ENCODE measurements at places on chromosomes 13 and 19.
A peak's percentile ranks its signal among the peaks of the same experiment; 100 is the strongest.

- DNase-seq = no peak
Measured at GRCh38 chr19:35592226-35592625, 6.3 kb downstream of the PMIS2 start.

DNA sequence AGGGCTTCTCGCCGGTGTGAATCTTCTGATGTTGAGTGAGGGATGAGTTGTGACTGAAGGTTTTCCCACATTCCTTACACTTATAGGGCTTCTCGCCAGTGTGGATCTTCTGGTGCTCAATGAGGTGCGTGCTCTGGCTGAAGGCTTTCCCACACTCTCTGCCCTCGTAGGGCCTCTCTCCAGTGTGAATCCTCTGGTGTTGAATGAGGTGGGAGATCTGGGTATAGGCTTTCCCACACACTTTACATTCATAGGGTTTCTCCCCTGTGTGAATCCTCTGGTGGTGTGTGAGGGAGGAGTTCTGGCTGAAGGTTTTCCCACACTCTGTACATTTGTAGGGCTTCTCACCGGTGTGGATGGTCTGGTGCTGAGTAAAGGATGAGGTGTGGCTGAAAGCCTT is 33.2 kb downstream of the ZNF473 start:
- DNase-seq = no peak

- DNase-seq = no peak
Measured at GRCh38 chr19:1807695-1808394, 4.2 kb downstream of the ATP8B3 start.

DNA sequence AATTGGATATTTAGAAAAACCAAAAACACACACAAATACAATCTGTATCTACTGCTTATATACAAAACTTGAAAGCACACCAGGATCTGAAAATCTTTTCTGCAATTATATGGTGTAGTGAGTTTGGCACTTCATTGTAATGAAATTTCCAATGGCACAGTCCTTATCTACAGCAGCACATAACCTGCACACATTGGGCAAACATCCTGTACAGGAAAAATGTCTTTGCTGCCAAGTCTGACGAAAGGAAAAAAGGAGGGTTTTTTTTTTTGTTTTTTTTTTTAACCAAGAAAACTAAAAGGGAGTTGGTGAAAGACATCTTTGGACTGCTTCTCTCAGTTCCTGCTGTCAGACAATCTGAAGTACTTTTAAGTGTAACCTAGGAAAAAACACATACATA is 107.8 kb downstream of the FOXO1 start:
- DNase-seq = no peak

- DNase-seq = no peak
Measured at GRCh38 chr19:38028913-38029510, 122.0 kb downstream of the SIPA1L3 start.

GRCh38 chr19:13095393-13095784 is 7.3 kb downstream of the LYL1 start:
- DNase-seq = no peak

- no peak for DNase-seq
Measured at GRCh38 chr13:67630640-67631039, 400.5 kb upstream of the PCDH9 start.

DNA sequence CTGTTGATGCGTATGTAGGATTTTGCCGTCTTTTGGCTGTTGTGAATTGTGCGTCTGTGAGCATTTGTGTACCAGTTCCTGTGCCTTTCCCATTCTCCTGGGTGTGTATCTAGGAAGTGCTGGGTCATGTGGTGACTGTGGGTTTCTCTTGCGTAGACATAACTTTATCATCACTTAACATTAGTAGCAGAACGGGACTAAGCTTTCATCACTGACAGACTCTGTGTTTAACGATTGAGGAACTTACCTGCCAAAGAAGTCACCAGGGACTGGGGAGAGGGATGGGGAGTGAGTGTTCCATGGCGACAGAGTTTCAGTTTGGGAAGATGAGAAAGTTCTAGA is 15.0 kb downstream of the FZR1 start:
- no peak for DNase-seq

GRCh38 chr19:8580710-8581281 is 3.6 kb upstream of the MYO1F start:
- DNase-seq = peak; percentile 76

- DNase-seq = no peak
Measured at GRCh38 chr19:51093510-51094345, 11.0 kb upstream of the KLK14 start.

- no peak for DNase-seq
Measured at GRCh38 chr19:1051791-1052190, 11.9 kb downstream of the ABCA7 start.

DNA sequence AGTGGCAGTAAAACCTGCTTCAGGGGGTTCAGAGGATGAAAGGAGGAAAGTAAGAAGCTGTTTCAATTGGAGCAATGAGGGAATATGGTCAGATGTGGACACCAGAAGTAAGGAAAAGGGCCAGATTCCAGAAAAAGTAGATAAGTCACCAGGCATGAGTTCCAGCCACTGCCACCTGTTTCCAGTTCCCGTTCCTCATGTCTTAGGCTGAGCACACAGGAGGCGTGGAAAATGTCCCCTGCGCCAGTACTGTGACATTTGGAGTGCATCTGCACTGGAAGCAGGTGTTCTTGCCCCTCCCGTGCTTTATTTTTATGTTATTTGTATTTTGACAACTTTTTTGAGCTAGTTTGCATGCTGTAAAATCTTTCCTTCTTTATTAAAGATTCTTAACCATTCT is 25.3 kb downstream of the LMO7 start:
- DNase-seq = no peak

DNA sequence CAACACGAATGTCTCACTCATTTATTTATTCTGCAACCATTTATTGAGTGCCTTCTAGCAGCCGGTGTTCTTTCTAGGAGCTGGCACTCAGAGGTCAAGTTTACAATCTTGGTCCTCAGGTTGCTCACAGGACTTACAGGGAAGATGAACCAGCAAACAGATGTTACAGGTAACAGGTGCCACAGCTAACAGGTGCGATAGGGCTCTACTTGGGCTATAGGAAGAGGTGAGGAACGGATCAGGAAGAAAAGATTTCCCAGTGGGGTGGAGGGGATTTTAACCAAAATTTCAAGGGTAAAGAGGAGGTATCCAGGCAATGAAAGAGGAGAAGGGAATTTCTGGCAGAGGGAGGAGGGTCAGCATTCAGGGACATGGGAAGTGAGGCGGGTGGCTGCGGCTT is 87.3 kb upstream of the FARP1 start:
- no peak for DNase-seq

GRCh38 chr13:61415058-61415721 is 459 bp downstream of the PCDH20 start:
- no peak for DNase-seq

DNA sequence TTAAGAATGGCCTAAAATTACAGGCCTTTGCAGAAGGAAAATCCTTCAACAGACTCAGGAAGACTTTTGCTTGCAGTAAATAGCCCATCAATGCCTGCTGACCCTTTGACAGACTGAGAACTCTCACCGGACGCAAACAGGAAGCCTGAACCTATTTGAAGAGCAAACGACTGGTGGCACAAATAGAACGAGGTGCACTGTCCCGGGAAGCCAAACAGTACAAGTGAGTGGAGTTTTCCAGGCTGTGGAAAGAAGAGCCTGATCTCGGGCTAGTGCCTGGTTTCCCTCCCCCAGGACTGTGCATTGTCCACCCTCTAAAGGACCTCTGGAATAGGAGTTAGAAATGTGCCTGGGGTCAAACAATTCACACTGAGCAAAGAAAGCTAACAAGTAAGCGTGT is 165.5 kb downstream of the FGF14 start:
- DNase-seq = no peak

DNA sequence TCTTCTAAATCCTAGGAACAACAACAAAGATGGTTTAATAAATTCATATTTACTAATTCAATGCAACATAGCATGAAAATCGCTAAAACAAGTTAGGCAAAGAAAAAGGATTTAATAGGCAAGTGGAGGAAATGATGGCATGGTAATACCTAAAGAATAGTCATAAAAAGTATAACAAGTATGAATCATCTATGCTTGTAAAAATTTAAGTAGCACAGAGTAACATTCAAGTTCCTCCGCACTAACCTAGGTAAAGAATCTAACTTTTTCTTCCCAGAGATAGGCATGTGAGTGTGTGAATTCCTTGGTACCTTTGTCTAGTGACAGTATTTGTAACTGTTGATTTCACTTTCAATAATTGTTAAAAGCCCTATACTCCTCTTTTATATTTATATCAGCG is 42.6 kb downstream of the RCBTB2 start:
- no peak for DNase-seq

GRCh38 chr13:59492030-59492636 is 671.6 kb downstream of the DIAPH3 start:
- DNase-seq = no peak

- DNase-seq = no peak
Measured at GRCh38 chr13:34086281-34086680, 268.3 kb downstream of the RFC3 start.

DNA sequence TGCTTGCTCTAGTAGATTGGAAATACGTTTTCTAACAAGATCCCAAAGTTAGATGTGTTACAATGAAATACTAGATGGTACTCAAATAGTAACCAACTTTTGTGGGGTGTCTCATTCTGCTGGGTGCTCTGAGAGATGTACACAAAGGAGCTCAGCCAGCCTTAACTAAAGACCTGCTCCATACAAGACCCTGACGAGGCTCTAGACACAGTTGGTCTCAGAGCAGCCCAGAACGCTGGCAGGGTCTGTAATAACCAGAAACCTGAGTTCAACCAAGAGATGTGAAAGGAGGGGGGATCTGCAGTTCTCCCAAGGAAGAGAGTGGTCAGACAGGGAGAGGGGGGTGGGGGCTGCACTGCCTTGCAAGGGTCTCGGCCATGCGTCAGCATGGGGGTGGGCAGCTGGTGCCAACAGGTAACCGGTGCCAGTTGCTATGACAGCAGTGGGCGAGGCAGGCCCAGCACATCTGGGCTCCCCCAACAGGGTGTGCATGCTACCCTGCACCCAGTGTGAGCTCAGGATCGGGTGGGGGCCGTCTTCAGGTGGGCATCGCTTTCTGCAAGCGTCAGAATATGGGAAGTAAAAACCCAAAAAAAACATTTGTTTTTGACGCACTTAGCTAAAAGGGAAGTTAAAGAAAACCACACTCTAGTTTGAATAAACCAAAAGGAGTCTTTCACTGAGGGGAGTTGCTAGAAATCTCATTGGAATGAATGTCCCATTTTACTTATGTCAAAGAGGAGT is 68.0 kb upstream of the GPR183 start:
- DNase-seq = no peak

DNA sequence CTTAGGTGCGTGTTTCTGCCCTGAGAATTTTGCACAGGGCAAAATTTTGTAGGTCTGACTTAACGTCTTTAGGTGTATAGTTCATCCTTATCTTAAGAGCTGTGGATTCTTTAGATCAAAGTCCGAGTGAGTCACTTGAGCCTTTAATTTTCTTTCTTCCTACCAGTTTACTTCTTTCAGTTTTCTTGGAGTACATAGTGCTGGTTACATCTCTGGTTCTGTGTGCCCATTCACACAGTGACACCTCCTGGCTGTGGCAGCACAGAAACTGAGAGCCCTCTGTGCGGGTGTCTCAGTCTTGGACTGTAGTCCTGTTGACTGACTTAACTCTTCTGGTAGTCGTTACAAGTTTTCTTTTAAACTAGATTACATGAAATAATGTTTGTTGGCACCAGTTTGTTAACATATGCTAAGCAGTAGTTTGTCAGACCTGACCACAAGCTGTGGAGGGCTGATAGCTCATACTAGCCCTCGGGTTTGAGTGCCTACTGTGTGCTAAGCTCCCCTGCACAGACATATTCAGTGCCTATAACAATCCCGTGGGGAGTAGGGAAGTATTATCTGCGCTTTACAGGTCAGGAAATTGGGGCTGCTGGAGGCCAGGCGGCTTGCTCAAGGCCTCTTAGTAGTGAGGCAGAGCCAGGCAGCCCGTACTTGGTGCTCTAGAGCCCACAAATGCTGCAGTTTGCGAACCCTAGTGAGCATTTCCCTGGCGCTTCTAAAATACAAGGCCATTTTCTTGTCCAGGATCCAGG is 1.6 kb downstream of the GATAD2A start:
- DNase-seq = no peak

DNA sequence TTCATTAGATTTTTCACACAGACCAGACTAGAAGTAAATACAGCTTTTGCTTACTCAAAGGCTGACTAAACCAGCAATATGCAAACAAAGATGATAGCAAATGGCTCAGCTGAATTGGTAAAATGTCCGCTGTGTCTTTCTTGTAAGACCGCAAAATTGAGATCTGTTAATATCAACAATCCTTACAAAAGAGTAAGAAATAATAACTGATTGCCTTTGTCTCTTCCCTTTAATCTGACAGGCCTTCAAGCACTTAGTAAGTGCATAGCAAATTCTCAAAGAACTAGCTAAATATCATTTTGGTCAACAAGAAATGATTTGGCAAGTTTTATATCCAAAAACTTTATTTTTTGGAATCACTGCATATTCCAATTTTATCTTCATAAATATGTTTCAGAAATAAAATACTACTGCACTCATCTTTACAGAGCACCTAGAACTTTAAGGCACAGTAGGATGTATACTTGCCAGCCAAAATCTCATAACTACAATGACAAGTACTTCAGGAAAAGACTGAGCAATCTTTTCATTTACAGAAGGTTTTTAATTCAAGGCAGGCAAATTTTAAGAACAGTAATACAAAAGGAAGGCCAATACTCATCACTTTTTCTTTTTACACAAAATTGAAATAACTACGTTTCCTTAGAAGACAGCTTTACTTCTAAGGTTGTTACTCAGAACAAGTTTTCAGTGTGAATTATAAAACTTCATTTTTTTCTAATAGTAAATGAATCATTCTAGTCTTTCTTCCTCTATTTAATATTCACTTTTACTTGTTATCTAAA is 1.1 kb downstream of the ELF1 start:
- DNase-seq = no peak

DNA sequence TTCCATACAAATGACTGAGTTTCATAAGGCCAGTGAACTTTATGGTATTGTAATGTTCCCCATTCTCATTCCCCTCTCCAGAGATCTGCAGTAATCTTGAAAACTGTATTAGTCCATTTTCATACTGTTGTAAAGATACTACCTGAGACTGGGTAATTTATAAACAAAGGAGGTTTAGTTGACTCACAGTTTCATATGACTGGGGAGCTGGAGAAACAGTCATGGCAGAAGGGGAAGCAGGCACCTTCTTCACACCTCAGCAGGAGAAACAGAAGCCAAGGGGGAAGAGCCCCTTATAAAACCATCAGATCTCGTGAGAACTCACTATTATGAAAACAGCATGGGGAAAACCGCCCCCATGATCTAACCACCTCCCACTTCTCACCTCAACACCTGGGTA is 318.7 kb upstream of the KLF12 start:
- DNase-seq = no peak

- no peak for DNase-seq
Measured at GRCh38 chr13:111175372-111175771, 60.3 kb downstream of the ARHGEF7 start.

GRCh38 chr19:56642711-56643459 is at the start of gene SMIM17:
TSS of gene SMIM17 (plus strand) at chr19:56643159. CDS start at chr19:56645668, 2,509 bp downstream.
- DNase-seq = no peak

DNA sequence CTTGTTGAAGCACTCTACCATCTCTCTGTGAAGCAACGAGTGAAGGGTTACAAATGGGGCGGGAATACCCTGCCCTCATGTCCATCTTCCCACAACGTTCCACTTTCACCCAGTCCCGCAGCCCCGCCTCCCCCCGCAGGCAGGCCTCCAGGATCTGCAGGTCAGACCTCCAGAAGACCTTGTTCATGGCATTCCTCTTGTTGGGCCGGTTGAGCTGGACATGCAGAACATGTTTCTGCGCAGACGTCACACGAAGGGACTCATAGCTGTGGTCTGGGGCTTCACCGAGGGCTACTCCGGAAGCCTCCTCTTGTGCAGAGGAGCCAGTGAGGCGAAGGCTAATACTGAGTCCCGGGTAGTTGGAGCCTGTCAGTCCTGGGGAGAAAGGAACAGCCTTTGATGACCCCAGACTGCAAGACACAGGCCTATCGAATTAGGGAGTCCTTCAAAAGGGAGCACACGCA is 420 bp downstream of the ECH1 start:
- DNase-seq = no peak

Measured in stimulated activated CD8-positive, alpha-beta memory T cell treated with anti-CD3 and anti-CD28 coated beads, Interleukin-4, amount 100 ng/mL, for 1 hour (primary cell).